ENCODE measurements at places on chromosomes 1 and 21.

DNA sequence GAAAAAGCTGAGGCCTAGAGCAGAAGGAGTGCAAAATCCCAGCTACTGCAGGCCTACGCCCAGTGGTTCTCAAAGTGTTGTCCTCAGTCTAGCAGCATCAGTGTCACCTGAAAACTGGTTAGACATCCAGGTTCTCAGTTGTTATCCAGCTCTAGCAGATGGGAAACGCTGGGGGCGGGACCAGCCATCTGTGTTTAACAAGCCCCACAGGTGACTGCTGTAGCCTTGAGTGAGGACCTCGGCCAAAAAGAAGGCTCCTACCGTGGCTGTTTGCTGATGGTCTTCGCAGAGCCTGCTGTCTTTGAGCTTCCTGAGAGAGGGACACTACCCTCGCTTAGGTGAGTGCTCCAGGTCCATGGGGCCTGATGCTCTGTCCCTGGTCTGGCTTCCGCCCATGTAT lies 69.7 kb downstream of the LRRN2 start:
- DNase-seq = no peak

DNA sequence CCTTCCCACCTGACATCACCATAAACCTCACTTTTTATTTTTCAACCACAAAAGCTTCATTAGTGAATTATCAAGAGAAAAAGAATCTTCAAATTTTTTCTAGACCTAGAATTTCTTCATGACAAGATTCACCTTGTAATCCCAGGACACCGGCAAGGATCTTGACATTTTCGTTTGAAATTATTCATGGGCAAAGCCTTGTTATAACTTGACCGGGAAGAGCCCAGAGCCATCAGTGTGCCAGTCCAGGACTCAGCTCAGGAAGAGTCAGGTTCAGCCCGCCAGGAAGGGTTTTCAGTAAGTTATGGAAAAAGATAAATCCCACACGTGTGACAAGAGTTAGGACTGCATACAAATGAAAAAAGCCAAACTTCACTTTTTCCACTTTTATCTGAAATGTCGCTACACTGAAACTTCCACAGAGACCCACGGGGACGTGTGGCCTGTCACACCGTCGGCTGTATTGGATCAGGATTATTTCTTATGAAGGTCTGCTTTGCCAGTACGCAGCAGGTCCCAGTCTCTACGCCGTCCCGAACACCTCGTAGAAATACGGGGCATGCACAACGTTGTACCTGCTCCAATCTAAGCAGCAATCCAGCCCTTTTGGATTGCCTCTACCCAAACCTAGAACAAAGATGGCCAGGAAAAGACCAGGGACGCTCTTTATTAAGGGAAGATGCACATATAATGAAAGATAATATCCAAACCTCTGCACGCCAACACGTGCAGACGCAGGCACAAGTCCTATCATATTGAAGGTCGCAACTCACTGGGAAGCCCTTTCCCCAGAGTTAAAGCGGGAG lies 916 bp downstream of the F3 start:
- DNase-seq = no peak

DNA sequence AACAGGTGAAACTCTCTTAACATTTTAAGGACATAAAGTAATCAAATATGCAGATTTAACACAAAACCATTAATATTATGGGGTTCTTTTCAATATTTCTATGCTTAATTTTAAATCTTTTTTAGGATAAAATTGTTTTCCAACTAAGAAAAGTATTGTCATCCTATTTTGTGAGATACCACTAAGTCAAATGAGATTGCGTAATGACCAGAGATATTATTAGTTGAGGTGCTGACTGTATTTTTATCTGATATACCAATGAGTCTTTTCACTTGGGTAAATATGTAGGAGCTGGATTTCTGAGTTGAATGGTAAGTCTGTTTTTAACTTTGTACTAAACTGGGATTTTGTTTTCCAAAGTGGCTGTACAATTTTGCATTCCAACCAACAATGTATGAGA lies 25.4 kb downstream of the LEPR start:
- DNase-seq = no peak

DNA sequence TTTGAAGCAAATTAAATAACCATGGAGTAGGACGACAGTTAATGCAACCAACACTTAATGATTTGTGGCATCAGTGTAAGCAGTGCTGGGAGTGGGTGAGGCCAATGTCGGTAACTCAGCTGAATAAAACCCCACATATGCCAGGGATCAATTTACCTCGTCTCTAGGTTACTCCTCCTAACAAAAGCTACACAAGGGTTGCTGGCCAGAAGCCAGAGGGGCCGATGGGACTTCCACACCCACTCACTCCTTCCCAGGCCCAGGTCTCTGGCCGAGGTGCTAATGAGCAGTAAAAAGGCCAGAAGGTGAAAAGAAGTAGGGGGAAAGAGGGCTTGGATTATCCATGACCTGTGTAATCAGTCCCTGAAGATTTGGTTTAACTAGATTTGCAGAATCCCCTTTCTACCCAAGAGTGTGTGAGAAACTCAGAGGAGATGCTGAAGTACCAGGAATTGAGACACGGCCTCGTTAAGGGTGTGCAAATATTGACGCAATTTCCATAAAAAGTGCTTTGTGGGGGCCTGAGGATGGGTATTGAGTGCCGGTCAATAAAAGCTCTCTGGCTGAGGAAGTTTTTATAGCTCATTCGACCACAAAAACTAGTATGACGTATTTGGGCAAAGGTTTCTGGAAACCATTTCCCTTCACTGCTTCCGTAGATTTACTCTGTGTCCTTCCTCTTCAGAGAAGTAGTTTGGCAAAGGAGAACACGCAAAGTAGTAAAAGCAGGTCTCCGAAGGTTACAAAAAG lies 145.5 kb downstream of the TBX15 start:
- DNase-seq = no peak
